ENCODE measurements at places on chromosomes 5 and 9. TPM values are rescaled to one million over a fixed set of nuclear protein-coding genes. Genes with fewer than 3 reads are reported as not detected.
A peak's percentile ranks its signal among the peaks of the same experiment; 100 is the strongest.

PCSK5 gene
- total RNA-seq, result 22.8 TPM

MFAP3 gene
- total RNA-seq, result 26.1 TPM

DNA sequence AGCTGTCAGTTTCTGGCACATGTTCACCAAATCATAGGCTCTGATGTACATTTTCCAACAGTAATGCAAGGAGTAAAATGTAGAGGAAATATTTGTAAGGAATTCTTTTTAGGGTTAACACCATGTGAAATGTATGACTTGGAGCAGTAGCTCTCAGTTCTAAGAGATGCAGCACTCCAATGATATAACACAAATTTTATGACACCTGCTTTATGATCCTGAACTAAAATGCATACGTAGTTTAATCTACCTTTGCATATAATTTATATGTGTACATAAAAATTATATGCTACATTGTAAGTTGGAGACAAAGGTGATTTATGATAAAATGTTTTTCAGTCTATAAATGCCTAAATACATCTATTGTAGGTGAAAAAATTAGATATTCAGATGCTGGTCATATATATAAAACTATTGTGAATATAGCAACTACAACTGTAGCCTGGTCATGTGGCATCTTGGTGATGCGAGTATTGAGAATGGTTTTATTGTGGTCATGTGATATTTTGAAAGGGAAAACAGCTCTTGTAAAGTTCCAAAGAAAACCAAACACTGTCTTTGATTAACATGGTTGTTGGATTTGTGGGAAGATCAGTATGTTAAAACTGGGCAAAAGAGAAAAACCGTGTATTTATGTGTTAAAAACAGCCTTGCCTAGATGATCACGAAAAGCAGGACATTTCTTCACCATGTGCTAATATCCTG is 171.0 kb downstream of the TRIO start:
- no peak overlapping the region for H3K27ac ChIP-seq
- no peak for DNase-seq

DNA sequence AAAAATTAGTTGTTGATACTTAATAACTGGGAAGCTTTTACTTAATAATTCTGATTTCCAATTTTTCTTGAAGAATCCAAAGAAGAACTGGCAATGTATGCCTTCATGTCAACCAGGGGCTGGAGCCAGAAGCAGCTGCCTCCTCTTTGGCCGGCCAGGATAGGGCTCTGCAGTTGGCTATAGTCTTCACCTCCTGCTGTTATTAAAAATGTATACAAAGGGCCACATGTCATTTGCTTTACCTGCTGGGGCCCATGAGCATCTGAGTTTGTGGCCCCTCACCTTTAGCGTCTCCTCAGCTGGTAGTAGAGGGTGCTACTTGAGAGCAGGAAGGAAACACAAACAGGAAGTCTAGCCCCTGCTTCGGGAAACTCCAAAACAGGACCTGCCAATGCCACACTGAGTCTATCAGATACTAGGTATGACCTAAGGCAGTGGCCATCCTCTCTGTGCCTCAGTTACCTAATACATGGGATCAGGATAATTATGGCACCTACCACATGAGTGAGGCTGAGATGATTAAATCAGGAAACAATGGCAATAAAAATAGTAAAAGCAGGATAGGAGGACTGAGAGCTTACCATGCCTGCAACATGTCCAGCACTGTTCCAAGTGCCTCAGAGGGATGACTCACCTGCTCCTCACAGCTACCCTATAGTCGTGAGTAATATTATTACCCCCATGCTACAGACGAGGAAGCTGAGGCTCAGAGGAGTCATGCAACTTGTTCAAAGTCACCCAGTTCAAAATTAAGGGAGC is 21.3 kb downstream of the CCDC69 start:
- peak overlapping the region; percentile 92 for H3K27ac ChIP-seq
- DNase-seq, result peak; percentile 27
- H3K36me3 ChIP-seq, result peaks cover 61% of the 10 kb centered on the region
- peak overlapping the region; percentile 54 for H3K4me3 ChIP-seq

DNA sequence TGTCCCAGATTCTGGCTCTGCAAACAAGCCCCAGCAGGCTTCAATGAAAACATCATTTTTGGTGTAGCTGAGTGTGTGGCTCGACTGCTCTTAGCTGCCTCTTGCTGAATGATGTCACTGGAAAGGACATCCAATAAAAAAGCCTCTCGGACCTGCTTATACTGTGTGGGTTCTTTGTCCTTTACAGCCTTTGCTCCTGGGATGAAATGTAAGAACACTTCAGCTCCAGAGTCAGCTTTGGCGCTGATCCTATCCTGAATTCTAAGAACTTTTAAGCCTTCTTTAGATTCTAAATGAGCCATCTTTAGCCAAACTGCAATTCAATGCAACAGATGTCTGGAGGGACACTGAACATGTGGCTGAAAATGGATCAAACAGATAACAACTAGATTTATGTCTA is 404.6 kb upstream of the C9orf72 start:
- DNase-seq, result no peak
- no peaks in the 10 kb centered on the region for H3K4me1 ChIP-seq
- H3K36me3 ChIP-seq, result no peaks in the 10 kb centered on the region
- no peak overlapping the region for H3K4me3 ChIP-seq
- H3K27me3 ChIP-seq, result no peaks in the 10 kb centered on the region

Data from naive thymus-derived CD8-positive, alpha-beta T cell (primary cell).